ENCODE measurements at places on chromosomes 12 and 14.

GRCh38 chr12:88684610-88685009 is 104.3 kb upstream of the KITLG start:
- DNase-seq, result peak; percentile 58

DNA sequence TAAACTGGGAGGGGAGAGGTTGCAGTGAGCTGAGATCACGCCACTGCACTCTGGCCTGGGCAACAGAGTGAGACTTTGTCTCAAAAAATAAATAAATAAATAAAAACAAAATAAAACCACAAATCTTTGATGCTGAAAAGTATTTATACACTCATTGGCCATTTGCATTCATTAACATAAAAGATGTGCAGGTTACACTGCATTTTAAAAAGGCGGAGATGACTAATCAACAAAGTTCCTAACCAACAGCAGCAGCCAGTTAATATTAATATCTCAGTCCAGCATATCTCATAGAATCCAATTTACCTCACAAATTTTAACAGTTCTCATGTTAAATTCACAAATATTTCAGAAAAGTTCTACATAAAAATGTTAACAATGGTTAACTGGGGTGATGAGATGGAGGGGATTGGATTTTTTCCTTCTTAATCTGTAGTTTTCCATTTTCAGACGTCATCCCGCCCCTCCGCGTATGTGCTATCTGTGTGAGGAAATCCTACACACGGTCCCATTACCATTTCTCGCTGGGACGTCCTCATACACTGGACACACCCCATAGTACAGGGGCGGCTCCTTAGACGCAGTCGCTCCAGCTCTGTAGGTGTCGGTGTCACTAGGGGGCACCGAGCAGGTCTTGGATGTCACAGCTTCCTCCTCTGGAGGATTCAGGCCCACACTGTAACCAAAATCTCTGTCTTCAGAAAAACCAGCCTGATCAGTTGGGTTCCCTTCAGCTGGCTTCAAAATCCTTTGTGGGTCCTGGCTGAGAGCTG is 7.3 kb downstream of the ANKLE2 start:
- DNase-seq, result no peak

GRCh38 chr14:34050606-34051005 is 99.7 kb upstream of the EGLN3 start:
- DNase-seq, result no peak

DNA sequence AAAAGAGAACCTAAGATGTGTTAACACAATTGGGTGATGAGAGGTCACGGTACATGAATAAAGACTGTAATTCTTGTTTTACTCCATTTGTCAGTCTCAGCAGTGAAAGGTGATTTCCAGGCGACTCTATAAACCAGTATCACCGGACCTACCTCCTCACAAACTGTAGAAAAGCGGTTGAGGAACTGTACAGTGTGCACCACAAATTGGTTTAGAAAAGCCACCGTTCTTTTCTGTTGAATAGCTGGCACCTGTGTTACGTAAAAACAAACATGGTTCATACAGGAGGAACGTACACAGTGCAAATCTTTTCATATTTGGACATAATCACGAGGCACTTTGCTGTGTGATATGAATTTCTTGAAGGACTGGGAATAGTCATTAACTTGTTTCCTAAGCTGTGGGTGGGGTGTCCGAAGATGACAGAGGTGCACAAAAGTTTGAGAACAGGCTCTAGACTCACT is 663 bp downstream of the WASHC3 start:
- peak; percentile 24 for DNase-seq

DNA sequence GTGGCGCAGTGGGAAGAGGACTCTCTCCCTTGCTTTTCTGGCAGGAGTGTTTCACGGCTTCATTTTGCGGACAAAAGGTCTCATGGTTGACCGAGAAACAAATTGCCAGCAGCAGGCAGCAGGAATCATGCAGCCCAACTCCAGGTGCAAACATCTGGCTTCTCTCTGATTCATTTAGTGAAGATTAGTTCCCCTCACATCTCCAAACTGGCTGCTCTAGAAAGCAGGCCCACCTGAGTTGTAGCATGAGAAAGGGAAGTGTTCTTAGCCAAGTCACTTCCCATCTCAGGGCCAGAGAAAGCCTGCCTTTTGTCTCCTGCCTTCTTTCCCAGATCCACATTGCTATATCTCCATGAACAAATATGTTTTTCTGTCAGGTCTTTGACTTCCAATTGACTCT is 120.8 kb upstream of the CCDC196 start:
- no peak for DNase-seq

DNA sequence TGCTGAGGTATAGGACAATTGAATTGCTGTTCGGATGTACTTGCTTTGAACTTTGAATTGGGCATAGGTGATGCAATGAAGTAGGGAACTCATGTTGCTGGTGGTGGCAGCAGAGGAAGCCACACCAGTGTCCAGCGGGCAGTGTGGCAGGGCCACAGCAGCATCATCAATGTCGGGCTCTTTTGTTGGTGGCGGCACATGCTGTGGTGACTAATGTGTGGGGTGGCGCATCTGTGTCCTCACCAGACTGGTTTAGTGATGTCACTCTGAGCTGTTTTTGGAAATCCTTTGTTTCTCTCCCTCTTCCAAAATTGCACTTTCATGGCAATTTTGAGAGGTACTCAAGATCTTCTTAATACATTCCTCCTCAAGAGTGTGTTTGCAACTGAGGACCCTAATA is 187.6 kb downstream of the ETNK1 start:
- DNase-seq, result no peak

DNA sequence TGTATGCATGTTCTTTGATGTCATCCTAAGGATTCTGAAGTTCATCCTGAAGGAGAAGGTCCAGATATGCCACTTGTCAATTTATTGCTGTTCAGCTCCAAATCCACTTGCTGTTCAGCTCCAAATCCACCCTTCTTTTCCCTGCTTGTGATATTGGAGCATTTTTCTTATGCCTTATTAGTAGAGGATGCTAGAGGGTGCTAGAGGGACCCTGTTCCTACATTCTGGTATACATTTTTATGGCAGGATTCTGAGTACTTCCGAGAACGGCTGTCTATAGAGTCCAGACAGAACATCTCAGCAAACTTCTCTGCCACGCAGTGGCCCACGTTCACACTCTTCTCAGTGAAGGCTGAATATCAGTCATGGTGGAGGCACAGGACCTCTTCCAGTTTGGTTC is 406.7 kb downstream of the NOVA1 start:
- no peak for DNase-seq

GRCh38 chr12:19273482-19274330 is 144.2 kb downstream of the PLEKHA5 start:
- peak; percentile 94 for DNase-seq

DNA sequence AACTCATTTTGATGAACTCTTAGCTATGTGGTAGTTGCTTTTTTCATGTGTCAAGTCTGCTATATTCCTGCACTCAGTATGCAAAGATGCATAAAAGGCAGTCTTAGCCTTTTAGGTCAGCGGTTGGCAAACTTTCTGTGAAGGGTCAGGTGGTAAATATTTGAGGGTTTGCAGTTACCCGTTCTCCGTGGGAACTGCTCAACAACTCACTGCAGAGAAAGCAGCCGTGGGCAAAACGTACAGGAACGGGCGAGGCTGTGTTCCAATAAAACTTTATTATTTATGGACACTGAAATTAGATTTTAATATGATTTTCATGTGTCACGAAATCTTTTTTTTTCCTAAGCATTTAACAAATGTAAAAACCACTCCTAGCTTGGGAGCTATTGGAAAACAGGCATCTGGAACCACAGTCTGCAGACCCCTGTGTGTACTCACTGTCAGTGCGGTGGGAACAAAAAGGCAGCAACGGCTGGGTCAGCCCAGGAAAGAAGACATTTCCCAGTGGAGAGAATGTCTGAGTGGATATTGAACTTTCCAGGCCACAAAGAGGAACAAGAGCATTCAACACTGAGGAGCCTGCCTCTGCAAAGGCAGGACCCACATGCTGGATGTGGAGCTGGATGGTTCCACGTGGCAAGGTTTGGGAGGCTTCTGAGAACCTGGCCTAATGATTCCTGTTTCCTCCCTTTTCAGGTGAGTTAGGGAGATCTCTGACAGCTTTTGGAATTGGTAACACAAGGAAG is 3.5 kb upstream of the ACACB start:
- DNase-seq, result no peak

DNA sequence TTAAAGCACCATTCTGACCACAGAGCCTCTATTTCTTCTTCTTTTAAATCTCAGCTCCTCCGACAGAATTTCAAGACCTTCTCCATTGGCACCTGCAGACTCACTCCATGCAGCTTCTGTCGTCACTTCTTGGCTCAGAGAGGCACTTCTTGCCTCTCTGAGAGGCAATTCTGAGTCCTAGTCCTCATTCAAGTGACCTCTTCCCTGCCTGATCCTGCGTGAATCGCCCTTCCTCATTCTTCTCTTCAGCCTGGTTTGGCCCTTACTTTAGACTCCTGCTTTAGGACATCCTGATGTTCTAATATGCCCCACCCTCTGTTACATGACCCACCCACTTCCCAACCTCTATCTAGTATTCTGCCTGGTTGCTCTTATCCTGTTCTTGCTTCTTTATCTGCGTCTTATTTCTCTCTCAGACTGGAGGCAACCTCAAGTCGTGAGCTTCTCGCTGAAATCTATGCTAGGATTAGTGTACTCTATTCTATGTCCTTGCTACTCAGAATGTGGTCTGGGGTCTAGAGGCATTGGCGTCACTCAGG is 55.6 kb upstream of the CISTR start:
- no peak for DNase-seq

DNA sequence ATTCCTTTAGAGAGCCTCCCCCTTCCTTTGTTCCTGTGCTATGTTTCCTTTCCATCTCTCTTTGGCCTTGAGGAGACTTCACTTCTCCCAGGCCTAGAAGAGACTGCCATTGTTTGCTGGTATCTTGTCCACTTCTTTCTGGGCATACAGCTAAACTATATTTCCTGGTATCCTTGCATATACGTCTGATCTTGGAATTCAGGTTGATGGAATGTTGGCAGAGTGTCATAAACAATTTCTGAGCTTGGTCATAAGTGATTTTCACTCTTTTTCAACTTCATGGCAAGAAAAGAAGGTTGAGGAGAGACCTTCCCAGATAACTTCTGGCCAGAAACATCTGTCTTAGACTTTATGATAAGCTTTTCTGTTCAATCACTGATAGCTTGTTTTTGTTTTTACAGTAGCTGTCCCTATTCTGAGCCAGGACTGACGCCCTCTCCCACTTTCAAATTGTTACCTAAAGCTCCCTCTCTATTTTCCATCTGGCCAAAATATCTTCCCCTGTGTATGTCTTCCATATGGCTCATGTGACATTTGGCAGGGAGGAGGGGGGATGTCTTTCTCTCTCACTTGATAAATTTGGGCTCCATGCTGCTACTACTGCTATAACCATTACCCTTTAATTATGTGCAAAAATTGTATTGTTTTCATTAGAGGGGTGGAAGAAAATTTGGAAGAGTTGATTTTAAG is 457.0 kb downstream of the ADAMTS20 start:
- peak; percentile 70 for DNase-seq

DNA sequence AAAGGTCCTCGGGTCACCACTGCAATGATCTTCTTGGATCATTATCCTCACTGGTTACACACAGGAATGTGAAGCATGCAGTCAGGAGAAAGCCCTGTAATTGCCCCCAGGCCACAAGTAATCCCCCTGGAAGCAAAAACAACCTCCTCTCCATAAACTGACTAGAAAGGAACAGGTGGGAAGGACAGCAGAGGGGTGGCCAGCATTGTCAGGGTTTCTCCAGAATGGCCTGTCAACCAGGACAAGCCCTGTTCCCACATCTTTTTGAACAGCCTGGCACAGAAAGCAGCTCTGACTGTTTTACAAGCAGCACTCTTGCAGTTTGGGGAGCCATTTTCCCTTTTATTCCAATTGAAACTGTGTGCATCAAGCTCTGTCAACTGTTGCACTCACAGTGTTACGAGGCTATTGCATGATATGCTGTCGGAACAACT is 36.1 kb downstream of the TMCC3 start:
- no peak for DNase-seq

DNA sequence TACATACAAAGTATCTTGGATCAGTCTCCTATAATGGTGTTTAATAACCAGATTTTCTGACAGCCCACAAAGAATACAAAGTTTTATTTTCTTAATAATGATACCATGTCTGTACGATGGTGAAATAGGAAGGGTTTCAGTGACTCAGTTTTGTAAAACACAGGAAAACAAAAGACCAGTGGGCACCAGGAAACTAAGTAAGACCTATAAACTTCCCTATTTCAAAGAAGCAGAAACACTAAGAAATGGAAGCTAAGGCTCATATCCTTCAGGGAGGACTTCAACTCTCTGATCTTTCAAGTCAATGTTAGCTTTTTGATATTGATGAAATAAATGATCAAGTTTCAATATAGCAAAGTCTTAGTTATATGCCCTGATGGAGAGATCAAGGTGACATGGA is 196.0 kb downstream of the DUSP6 start:
- no peak for DNase-seq

GRCh38 chr12:128829861-128830504 is 6.2 kb upstream of the SLC15A4 start:
- DNase-seq, result peak; percentile 25

GRCh38 chr14:38208618-38209562 is 1.2 kb downstream of the SSTR1 start:
- DNase-seq, result peak; percentile 93

GRCh38 chr14:34014936-34015335 is 64.1 kb upstream of the EGLN3 start:
- DNase-seq, result peak; percentile 8

DNA sequence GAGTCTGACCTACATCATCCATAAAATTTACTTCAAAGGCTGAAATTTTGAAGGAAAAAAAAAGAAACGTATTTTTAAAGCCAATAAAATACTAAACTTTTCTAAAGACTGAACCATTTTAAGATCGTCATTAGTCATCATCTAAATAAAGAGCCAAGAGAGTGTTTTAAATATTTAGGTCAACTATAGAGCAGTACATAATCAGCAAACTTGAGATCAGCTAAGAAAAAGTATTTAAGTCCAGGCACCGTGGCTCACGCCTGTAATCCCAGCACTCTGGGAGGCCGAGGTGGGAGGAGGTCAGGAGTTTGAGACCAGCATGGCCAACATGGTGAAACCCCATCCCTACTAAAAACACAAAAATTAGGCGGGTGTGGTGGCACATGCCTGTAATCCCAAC is 35.5 kb downstream of the HECTD1 start:
- no peak for DNase-seq

All from NCI-H69 (cell line).